ENCODE measurements at places on chromosomes 3 and 15.

- no peak for DNase-seq
Observed at GRCh38 chr3:39559543-39559942, 92.1 kb downstream of the MOBP start.

GRCh38 chr3:119585856-119586570, 6.7 kb downstream of the ADPRH start:
- no peak for DNase-seq

DNA sequence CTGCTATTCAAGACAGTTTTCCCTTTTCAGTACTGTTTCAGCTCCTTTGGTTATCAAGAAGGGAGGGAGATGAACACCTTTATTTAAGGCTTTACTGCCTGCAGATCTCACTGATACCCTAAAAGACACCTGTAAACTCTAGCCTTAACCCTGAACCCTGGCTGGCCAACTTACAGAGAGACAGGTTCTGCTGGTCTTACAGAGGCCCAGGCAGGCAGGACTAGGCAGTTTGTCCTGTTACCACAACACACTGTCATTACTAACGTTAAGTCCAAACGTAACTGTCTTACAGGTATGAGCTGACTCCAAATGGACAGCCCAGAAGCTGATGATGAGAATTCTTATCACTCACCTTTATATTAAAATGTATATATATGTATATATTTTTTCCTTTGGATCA, 42.1 kb downstream of the ESYT3 start:
- no peak for DNase-seq

DNA sequence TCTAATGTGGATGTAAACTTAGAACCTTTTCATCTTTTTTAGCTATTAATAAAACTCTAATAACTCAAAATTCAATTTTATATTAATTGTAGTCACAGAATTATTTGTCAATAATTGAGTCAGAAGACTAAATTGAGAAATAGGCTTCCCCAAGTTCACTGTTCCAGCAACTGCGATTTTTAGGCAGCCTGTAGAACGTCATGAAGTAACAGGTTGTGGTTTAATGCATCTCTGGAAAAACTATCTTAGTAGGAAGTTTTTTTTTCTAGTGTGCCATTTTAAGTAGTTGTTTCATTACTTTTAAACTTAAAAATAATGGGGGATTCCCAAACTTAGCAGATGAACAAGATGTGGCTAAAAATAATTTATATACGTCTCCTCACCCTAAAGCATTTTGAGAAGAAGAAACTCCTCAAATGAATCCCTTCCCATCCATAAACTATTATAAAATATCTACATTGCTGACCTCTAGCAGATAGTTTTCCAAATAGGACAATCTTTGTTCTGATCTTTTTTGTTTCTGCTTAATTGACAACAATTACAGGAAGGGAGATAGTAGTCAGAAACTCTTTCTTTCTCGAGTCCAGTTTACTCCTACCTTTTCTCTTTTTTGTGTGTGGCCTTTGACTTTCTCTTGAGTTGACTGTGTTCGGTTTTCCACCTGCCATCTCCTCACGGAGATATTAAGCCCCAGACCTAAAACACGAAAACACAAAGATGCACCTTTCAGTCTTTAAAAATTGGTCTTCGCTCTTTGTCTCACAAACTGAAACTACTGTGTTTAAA, 43.1 kb downstream of the LRCH3 start:
- no peak for DNase-seq

DNA sequence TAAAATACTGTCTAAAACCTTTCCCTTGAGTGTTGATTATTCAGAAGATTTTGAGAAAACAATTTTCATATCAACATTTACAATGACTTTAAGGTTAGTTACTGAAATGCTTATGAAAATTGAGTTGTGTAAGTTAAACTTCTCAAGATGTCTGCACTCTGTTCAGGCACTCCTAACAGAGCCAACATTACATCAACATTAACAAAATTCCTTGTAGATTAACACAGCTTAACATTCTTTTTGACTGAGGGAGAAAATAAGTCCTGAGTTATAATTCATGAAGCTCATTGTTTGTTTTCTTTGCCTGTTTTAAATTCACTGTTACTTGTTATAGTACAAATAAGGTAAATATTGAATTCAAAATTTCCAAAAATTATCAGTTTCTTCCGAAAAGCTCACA, 9.0 kb downstream of the ACKR4 start:
- DNase-seq: no peak

Measured in H1 (cell line).